Fibroblast of gingiva (primary cell): ENCODE measurements at places on chromosomes 1 and 21.

DNA sequence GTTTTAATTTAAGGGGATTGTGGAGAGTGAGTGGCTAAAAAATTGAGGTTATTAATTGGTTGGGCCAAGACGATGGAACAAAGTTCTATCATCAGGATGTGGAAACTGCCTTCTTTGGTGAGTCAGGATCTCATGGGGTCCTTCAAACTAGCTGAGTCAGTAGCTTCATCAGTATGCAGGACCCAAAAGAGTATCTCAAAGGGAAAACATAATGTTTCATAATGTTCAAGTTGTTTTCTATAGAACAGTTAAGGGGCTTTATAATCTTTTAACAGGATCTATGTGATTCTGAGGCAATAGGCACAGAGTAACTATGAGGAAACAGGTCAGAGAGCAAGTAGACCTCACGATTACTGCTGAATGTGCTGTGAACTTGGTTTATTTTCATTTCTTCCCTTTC lies 3.2 kb upstream of the OLFML2B start:
- DNase-seq = peak; percentile 30

- no peak for DNase-seq
Measured at GRCh38 chr1:46224966-46225365, 21.8 kb downstream of the LURAP1 start.

DNA sequence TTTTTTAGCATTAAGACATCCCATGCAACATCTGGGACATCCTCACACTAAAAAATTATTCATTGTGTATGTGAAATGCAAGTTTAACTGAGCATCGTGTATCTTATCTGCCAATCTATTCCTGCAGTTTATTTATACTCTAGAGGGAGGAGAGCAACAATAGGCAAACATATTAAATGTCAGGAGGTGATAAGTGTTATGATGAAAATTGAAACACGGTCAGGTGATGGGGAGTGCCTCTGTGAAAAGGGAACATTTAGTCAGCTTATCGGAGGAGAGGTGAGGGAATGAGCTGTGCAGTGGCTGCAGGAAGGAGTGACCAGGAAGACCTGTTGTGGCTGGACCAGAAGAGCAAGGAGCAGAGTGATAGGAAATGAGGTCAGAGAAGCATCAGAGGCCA lies 775 bp upstream of the EFCAB14 start:
- DNase-seq = no peak

DNA sequence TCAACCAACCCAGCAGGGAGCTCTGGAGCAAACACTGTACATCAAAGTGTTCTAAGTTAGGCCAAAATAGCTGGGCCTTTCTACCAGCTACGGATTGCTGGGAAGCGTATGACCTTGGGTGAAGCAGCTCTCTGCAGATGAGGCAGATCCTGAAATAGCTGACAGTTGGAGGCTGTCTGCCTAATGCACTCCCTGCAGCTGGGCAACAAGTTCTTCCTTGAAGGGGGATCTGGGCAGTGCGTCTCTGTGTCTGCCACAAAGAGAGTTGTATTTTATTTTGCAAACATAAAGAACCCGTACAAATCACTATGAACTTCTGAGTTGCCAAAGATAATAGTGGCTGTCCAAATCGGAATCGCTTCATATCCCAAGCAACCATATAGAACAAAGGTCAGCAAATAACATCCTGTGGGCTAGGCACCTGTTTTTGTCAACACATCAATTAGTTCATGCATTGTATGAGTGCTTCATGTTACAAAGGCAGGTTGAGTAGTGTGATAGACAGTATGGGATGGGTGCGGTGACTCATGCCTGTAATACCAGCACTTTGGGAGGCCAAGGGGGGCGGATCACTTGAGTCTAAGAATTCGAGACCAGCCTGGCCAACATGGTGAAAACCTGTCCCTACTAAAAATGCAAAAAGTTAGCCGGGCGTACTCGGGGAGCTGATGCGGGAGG lies 29.1 kb upstream of the KLF17 start:
- DNase-seq = no peak

GRCh38 chr1:198848206-198848605 lies 209.4 kb downstream of the PTPRC start:
- no peak for DNase-seq

DNA sequence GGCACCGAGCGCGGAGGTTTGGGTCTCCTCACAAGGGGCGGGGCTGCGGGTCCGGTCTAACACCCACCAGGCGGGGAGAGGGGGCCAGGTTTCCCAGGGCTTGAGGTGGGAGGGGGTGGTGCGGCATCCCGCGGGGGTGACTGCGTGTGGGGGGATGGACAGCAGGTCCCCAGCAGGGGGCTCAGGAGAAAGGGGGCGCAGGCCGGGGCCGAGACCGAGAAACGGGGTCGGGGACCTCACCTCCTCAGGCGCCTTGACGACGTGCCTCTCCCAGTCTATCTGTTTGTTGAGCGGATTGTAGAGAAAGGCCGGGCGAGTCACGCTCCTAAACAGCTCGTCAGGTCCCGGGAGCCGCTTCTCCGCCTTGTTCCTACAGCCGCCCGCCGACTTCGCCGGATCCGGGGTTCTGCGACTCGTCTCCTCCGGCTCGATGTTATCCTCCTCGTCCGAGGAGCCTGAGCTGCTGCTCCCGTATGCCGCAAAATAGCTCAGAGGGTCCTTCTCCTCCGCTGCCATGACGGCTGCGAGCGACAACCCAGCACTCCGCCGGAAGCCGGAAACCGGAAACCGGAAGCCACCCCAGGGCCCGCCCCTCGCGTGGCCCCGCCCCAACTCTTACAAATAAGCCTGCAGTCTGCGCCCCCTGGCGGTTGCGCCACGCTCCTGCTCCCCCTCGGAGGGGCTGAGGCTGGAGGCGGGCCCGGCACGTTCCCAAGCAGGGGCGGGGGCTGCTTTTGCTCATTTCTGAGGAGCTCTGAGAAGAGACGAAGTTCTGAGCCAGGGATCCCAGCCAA lies at the start of gene C1orf52:
Gene C1orf52 (minus strand): TSS at position 545 of the 794 bp plus-strand sequence. CDS start 29 bp downstream, at position 516.
- peak; percentile 91 for DNase-seq

GRCh38 chr1:107964336-107965109 lies 457 bp downstream of the VAV3 start:
- DNase-seq = peak; percentile 3

GRCh38 chr21:44702111-44702972 lies 5.4 kb downstream of the KRTAP10-12 start:
- no peak for DNase-seq

DNA sequence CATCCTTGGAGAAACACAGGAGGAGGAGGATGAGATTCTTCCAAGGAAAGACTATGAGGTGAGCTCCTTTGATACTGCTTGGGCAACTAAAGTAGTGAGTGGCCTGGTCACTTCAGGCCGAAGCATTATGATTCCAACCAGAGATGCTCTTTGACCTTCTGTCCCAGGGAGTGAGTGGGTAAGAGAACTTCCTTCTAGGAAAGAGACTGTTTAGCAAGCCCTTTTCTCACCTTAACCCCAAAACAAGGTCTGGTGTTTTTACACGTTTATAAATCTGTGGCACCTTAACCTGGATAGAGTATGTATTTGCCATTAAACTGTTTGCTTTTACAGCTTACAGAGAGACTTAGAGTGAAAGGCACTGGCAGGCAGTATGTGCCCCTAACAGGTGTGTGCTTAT lies 1.1 kb downstream of the CLCN6 start:
- no peak for DNase-seq

GRCh38 chr1:95086949-95087533 lies 14.3 kb upstream of the ALG14 start:
- DNase-seq = peak; percentile 90

- DNase-seq = no peak
Measured at GRCh38 chr1:40622936-40623629, 42.4 kb downstream of the RIMS3 start.

GRCh38 chr1:172959571-172959970 lies 91.2 kb downstream of the TNFSF18 start:
- no peak for DNase-seq

DNA sequence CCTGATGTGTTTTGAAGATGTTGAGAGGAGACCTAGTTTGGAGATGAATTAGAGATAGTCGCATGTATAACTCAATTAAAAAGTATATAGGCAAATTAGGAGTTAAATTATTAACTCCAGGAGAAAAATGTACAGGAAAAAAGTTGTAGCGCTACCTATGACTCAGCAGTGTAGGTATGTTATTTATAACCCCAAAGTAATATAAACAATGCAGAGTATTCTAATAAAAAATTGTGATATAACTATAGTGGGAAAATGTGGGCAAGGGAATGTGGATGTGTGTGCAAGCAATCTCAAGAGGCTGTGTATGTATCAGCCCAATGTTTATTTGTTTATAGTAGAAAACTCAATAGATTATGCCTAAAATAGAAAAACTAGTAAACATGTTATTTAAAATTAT lies 144.5 kb downstream of the BRINP2 start:
- no peak for DNase-seq

DNA sequence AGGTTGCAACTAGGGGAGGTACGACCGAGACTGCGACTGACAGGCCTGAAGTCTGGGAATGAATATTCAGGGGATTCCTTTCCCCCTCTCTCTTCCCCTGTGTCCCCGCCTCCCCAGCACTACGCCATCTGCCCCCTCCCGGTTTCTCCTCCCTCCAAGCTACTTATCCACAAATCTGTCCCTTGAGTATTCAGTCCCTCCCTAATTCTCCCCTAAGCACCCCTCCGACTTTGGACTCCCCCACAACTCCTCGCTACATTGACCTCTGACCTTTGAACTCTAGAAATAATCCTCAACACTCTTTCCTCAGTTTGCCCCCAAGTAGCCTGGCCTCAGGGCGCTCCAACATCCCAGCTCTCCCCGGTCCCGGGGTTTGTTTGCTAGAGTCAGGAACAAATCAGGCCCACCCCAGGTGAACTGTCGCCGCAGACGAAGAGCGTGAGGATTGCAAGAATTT lies 393 bp downstream of the LYSMD1 start:
- DNase-seq = peak; percentile 70

DNA sequence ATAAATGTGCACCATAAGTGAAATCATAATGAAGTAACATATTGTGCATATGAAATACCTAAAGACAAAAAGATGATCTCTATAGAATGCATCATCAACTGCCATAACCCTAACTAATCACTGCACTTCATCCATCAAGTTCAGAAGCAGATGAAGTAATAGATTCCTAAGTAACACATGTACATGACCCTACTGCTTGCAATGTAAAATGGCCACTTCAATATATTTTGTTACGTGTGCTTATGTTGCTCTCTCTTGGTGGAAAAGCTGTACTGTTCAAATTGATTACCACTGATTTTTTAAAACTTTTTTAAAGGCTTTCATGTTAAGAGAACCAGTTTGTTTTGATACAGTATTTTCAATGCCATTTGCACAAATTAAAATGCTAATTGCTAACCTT lies 141.8 kb downstream of the TTLL7 start:
- peak; percentile 64 for DNase-seq

DNA sequence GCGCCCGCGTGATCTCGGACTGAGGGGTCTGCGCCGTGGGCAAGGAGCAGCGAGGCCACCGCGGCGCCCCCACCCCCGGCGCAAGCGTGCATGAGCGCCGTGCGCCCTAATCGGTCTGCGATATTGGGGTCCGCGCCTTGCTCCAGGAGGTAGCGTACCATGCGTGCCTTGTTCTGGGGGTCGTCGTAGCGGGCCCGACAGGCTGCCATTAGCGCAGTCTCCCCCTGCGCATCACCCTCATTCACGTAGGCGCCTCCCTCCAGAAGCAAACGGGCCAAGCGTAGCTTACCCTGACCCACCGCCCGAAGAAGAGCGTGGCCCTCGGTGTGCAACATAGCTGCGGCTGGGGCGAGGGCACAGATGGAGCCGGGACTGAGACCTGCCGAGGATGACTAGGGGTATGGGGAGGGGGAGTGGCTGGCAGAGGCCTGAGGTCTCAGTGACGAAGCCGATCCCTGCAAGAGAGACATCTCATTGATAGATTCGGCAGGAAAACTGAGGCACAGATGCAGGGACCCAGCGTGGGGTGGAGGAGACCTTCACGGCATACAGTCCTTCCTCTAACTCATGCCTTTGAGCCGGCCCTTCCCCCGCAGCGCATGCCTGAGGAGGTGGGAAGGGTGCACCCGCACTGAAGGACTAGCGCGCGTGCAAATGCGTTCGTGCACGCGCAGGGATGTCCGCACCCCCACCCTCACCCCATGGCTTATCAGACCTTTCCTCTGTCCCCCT lies 2.8 kb downstream of the ANKRD34A start:
- no peak for DNase-seq

GRCh38 chr1:155016231-155016831 lies 13.7 kb downstream of the ZBTB7B start:
- DNase-seq = no peak

GRCh38 chr1:43275826-43276620 lies 6.2 kb downstream of the TMEM125 start:
- no peak for DNase-seq
